ENCODE measurements at places on chromosomes 2 and 18.

DNA sequence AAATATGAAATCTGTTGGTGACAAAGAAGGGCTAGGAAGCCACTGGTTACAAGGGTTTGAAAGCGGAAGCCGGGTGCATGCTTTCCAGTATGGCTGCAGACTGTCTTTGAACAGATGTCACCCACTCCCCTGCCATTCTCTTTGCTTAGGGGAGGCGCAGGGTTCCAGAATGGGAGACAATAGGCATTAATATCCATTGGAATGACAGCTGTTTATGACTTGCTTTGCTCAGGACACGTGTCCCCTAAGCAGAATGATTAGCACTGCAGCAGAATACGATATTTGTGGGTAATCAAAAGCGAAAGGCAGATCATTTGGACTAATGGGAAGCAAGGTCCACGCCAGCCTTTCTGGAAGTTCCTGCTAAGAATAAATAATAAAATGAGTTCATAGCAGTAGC, 25.8 kb upstream of the NRP2 start:
- no peak for DNase-seq

DNA sequence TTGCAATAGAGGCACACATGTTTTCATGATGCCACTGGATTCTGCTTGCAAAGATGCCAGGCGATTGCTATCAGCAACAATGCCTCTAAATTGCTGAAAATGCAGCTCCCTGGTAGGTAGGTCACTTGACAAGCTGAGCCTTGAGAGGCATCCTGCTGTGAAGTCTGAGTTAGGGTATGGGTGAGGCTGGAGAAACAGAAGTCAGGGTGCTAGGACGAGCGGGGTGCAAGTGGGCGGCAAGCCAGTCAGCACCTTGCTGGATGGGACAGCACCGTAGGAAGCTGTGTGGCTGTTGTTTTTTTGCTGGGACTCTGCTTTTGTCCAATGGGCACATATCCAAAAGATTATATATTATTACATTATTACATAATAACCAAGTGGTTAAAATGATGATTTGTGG, 10.5 kb upstream of the CLIP4 start:
- no peak for DNase-seq

- no peak for DNase-seq
These were observed 65.8 kb upstream of the SLC35F5 start for GRCh38 chr2:113822087-113822815.

GRCh38 chr18:37199741-37200140, 365.9 kb downstream of the CELF4 start:
- DNase-seq = no peak

DNA sequence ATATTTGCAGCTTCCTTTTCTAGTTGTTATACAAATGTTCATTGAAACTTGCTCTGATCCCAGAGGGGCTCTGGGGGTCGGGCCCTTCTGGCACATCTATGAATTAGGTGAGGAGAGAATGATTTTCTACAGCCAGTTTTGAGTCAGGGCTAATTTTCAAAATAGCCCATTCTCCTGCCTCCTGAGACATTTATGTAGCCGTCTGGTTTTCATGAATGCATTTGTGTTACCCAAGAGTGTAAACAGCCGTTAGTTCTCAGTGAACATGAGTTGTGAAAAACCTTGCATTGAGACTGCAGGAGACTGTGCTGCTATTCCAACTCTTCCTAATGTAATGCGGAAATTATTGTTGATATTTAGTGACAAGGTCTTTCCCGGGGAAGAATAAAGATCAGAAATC, 122.5 kb downstream of the ICOS start:
- no peak for DNase-seq

- DNase-seq = no peak
These were observed 8.6 kb upstream of the RND3 start for GRCh38 chr2:150495993-150496627.

DNA sequence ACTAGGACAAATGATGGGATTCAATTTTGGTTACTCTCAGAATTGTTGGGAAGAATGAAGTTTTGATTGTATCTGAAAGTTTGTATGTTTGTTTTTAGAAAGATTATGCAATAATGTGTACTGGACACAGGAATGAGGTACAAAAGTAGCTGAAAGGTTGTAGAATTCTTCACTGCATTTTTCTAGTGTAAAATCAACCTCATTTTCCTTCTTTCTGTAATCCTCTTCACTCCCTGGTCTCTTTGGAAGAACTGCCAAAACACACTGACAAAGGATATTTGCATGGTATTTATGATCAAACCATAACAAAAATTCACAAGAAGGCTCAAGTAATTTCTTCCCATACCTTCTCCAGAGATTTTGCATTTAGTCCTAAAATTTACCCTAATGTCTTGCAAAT, 110.7 kb downstream of the ZEB2 start:
- DNase-seq = no peak

GRCh38 chr2:112915300-112916144, 4.6 kb downstream of the IL37 start:
- no peak for DNase-seq

DNA sequence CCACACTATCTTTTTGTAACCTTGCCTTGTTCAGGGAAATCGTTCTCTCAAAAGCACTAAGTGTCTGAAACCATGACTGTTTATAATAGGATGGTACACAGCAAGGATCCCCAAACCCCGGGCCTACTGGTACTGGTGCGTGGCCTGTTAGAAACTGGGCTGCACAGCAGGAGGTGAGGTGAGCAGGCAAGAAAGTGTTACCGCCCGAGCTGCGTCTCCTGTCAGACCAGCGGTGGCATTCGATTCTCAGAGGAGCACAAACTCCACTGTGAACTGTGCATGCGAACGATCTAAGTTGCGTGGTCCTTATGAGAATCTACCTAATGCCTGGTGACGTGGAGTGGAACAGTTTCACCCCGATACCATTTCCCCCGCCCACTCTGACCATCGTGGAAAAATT, 81.8 kb upstream of the KCNJ3 start:
- DNase-seq = no peak

DNA sequence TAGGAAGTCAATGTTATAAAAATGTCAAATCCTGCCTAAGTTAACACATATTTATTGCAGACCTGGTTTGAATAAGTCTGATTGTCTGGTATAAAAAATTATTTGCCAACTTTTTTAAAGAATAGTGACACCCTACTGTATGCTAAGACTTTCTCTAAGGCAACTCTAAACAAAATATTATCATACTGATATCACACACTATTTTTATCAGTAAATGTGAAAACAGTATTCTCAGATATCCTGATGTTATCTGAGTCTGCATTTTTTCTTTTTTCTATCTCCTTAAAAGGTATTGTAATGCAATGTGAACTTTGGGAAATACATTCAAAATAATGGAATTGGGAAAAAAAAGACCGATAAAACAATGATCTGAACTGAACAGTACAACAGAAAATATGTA, 127.1 kb downstream of the DOCK10 start:
- no peak for DNase-seq

DNA sequence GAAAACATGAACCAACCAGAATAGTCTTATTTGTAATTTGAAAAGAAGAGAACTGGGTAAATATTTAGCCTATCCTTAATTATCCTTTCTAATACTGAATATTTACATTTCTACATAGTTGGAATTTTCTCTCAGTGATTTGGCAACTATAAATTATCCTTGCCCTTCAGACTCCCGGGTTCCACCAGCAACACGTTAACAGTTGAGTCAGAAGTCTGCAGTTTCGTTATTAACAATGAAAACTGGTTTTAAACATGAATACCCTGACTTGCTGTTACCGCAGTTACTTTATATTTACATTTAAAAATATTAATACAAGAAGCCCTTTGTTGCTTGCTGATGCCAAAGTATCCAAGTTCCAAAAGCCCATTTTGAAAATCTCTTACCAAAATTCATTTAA, 673.0 kb downstream of the ARHGAP15 start:
- DNase-seq = no peak

All from 8988T (cell line).